PC-9 (cell line): ENCODE measurements at places on chromosomes 16 and 17. TPM values are rescaled to one million over a fixed set of nuclear protein-coding genes. Genes with fewer than 3 reads are reported as not detected.
A peak's percentile ranks its signal among the peaks of the same experiment; 100 is the strongest.

KRTAP4-1 gene
- not detected in 2 replicates for total RNA-seq

SPATA22 gene
- not detected in 2 replicates for total RNA-seq

DNA sequence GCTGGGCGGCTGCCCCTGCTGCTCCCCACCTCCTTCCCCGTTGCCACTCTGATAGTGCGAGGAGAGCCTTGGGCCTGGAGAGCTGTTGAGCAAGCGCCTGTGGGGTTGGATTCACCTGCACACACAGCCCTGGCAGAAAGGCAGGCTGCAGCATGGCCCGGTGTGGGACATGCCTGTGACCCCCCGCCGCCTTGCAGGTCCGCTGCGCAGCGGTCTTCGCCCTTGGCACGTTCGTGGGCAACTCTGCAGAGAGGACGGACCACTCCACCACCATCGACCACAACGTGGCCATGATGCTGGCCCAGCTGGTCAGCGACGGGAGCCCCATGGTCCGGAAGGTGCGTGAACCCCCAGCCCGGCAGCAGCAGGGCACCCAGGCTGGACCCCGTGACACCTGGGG lies 106.8 kb upstream of the CHMP6 start:
- no peak for DNase-seq

DNA sequence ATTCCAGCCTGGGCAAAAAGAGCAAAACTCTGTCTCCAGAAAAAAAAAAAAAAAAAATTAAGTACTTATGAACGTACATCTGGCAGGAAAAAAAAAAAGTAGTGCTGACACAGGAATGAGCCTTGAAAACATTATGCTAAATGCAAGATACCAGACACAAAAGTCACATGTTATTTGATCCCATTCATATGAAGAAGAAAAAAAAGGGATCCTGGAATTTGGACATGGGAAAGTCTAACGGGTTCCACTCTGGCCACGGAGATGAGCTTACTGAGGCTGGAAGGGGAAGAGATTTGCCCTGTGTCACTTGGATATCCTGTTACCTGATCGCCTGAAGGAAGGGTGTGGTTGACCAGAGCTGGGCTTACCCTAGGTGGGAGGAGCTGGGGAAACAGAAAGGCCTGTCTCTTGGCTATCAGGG lies 251.9 kb downstream of the PARN start:
- DNase-seq = peak; percentile 88

DNA sequence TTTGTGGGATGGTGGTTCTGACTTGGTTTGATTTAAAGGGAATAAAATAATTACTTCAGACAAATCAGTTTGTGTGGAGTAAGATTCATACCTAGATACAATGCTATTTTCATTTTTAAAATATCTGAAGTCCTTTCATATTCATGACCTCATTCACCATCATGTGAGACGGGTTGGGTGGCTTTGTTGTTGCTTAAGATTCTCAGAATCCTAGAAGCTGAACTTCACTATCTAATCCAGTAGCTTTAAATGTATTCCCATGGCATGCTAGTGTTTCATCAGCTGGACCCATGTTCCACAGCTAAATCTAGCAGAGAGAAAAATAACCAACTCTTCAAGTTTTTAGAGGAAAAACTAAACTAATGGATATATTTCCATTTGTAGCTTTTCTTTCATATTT lies 2.7 kb upstream of the AMFR start:
- no peak for DNase-seq
